ENCODE measurements at places on chromosomes 2 and 18.

GRCh38 chr2:30649828-30650227 is 157.4 kb downstream of the CAPN13 start:
- DNase-seq, result no peak

- no peak for DNase-seq
These were observed 29.1 kb downstream of the FAM178B start for GRCh38 chr2:96957244-96957643.

- peak; percentile 44 for DNase-seq
These were observed 119.9 kb downstream of the OSR1 start for GRCh38 chr2:19238440-19239060.

- DNase-seq, result no peak
These were observed 129.1 kb upstream of the LGALSL start for GRCh38 chr2:64324746-64325410.

- no peak for DNase-seq
These were observed 61.3 kb upstream of the PAX3 start for GRCh38 chr2:222360146-222360545.

DNA sequence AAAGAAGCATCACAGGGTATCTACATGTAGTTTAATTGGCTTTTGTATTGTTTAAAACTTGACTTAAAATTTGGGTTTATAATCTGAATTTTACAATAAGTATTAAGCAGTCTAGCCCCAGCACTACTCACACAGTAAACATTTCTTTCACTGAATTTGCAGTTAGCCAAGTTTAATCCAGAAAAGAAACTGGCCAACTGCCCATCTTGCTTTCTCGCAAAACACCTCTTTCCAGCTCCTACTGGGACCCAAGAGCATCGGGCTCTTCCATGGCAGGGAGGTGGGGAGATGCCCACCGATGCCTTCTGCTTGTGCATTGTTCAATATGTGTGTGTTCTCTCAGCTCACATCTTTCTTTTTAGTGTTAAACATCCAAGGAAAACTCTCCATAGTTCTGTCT is 212.8 kb upstream of the BOD1L2 start:
- DNase-seq, result no peak

DNA sequence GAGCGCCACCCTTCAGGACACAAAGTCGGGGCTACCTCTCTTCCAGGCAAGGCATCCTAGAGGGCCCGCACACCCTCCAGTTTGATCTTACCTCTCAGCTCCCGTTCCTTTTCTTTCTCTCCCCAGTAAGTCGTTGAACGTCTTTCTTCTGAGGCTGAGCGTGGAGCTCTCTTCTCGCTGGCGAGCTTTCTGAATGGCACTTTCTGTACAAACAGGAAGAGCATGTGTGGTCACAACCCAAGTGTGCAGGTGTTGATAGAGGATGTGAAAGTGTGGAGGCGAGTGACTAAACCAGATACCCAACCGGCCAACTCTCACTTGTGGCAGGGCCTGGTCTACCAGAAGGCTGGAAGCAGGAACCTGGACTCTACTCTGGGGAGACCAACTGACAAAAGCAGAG is at the start of gene AFF3:
AFF3 (minus strand) TSS at position 198 of the 400 bp plus-strand sequence. CDS start 38,136 bp downstream, outside the sequence.
- no peak for DNase-seq

DNA sequence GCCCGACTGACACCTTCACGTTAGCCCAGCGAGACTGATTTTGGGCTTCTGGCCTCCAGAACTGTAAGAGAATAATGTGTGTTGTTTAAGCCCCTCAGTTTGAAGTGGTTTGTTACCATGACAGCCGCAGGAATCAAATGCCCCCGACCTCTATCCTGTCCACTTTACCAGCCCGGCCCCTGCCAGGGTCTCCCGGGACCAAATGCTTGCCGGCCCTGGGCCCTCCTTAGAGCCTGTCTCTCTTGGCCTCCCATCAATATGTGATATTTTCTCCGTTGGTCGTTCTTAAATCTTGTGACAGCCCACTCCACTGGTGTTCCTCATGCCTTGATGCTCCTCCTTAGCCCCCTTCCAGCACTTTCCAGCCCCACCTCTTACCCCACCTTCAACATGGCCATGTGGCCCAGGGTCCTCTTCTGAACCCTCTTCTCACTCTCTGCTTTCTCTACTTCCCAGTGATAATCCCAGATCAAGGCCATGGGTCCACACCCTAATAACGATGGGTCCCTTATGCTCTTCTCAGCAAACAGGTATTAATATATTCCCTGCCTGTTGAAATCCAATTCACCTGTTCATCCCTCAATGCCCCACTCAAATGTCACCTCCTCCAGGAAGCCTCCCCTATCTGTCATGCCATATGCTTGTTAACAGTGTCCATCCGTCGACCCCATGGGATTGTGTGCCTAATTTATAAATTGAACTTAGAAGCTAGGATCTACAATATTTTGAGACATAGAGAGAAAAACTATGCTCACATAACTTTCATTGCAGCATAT is 192.8 kb downstream of the ZFP36L2 start:
- no peak for DNase-seq

- no peak for DNase-seq
These were observed 94.4 kb downstream of the STPG4 start for GRCh38 chr2:47060652-47061170.

- DNase-seq, result no peak
These were observed 226.3 kb downstream of the EIPR1 start for GRCh38 chr2:3151153-3151918.

- no peak for DNase-seq
These were observed 114.3 kb downstream of the DYM start for GRCh38 chr18:49345931-49346696.

- DNase-seq, result no peak
These were observed 95.9 kb downstream of the SMC6 start for GRCh38 chr2:17657759-17658158.

GRCh38 chr2:207676827-207677354 is 34.5 kb upstream of the CCNYL1 start:
- DNase-seq, result peak; percentile 92

DNA sequence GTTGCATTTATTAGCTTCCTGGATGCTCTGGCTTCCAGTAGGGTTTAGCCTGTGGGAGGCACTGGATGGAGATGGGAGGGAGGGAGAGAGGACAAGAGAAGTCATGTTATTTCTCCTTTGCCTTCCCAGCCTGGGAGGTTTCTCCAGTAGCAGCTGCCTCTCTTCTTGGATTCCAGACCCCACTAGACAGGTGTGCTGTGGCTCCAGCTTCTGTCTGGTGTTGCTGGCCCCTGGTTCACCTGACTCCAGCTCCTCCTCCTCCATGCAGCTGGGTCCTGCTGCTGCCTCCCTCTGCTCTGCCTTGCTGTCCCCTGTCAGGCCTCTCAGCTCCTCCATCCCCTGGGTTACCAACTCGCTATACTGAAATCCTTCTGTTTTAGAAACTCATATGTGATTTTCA is 188.9 kb upstream of the TNP1 start:
- no peak for DNase-seq

DNA sequence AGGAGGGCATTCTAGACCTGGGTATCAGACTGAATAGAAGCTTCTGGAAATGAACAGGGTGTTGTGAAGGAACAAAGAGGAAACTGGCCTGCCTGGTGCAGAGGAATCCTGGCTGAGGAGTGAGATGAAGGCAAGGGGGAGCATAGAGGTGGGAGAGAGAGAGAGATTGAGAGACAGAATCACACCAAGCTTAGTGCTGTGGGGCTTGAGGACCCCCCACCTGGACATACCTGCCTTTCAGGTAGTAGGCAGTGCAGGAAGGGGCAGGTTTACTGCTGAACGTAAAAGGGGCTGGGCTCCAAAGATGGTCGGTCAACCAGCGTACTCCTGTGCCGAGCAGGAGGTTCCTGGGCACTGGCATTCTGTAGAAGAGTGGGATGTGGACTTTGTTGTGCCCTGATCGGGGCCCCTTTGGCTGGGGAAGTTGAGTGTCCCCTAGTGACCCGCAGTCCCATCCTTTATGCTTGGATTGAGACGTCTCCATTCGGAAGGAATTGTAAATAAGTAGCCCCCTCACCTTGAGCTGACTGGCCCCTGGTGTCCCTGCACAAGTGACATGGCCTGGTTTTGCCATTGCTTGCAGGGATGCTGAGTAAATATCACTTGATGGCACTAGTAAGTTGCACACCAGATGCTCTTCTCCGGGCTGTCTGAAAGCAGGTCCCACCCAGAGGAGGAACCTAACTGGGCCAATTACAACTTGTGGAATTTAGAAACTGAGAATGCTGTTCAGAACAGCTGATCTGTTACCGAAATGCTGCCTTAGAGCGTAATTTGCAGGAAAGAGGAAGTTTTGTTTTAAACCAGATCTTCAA is 1.4 kb downstream of the UBE2F start:
- DNase-seq, result peak; percentile 63

DNA sequence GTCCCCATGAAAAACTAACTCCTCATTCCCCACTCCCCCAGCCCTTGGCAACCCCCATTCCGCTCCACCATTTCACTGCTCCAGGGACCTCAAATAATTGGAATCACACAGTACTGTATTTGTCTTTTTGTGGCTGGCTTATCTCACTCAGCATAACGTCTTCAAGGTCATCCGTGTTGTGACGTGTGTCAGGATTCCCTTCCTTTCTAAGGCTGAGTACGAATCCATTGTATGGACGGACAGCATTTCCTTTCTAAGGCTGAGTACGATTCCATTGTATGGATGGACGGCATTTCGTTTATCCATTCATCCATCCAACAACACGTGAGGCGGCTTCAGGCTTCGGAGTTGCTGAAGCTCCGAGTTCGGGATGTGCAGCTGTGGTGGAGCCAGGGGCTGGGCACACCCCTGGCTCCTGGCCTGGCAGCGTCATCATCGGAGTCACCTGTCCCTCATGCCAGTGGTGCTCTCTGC is 1.2 kb upstream of the ASB1 start:
- no peak for DNase-seq

DNA sequence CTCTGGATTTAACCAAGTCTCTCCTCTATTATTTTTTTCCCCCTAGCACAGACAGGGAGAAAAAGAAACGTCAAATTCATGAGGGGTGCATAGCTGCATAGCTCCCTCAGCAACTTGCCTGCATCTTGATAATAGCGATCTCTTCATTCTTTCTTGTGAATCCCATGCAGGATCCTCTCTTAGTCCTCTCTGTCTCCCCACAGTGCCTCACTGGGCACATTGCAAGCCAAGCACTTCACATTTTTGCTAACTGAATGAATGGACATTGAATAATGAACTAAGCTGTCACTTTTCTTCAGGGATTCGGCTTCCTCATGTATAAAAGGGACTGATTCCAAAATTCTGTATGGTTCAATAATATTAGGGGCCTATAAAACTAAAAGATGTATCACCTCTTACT is 2.9 kb upstream of the EPB41L3 start:
- peak; percentile 52 for DNase-seq

- no peak for DNase-seq
These were observed 9.7 kb downstream of the OXER1 start for GRCh38 chr2:42754021-42754775.

- DNase-seq, result no peak
These were observed 30.0 kb upstream of the STK17B start for GRCh38 chr2:196201229-196202009.

DNA sequence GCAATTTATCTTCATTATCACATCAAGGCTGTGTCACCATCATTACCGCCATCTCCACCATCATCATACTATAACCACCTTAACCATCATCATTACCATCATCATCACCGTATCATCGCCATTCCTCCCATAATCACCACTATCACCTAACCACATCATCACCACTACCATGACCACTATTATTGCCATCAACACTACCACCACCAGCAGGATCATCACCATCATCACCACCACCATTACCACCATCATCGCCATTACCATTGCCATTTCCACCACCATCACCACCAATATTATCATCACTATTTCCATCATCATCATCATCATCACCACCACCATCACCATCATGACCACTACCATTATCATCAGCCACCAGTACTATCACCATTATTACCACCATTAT is 314.4 kb downstream of the CYP26B1 start:
- DNase-seq, result no peak

DNA sequence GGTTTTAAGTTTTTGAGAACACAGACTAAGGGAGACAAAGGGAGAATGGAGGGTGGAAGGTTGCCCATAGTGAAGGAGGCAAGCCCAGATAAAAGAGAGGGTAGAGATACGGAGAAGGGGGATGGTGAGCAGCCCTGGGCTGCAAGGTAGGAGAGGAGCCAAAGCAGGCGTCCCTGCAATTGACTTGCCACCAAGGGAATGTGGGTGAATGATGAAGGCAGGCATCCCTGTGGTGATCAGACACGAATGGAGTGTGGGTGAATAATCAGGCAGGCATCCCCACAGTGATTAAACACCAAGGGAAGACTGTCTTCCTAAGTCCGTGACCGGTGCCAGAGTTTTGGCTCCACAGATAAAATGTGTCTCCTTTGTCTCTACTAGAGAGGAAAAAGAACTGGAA is 16.5 kb upstream of the ALPK2 start:
- DNase-seq, result peak; percentile 86

DNA sequence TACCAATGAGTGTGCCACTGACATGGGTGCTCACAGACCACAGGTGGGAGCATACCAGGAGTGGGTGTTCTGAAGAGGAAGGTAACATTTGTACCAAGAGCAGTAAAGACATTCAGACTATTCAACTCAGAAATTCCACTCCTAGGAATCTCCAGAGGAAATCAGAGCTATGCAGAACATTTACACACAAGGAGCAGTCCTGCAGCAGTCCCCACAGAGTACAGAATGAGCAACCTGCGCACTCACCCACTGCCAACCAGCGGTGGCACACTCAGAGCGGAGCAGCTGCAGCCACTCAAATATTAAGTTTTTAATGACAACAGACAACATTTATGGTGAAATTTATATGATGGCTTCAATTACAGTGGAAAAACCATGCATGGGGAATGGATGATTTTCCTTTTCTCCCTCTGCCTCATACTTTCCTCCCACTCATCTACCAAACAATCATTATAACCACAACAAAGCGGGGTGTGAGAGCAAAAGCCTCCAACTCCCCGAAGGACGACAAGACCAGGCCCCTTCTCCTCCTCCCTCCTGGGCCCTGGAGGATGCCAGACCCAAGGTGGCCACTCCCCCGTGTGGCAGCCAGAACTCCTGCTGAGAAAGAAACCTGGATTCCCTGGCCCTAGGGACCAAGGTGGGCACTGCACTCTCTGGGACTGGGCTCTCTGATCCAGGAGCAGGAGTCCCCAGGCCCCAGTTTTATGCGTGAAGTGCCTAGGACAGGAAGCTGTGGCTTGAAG is 5.4 kb downstream of the HS6ST1 start:
- no peak for DNase-seq

DNA sequence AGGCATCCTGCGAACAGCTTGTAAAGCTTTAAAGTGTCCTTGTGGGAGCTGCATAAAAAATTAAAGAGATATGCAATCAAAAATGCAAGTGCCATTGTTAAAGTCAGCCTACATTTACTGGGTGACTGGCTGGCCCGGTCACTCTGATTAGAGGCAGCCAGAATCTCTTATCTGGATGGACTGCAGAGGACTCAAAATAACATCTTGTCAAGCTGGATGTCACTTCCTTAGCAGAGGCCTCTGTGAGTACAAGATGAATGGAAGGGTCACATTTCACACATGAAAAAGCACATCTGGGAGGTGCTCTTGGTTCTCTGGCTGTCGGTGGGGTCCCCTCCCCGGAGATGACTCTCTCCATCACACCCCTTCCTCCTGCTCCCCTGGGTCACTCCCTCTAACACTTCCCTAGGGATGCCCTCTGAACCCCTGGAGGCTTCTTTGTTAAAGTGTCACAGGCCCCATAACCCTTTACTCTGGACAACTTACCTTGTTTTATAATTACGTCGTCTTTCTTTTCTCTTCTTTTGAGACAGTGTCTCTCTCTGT is 122.1 kb downstream of the SH3BP4 start:
- no peak for DNase-seq
